HuH-7.5 (cell line): ENCODE measurements at places on chromosomes 3 and 15.

GRCh38 chr3:120568598-120568997 is 27.5 kb upstream of the NDUFB4 start:
- DNase-seq: no peak

DNA sequence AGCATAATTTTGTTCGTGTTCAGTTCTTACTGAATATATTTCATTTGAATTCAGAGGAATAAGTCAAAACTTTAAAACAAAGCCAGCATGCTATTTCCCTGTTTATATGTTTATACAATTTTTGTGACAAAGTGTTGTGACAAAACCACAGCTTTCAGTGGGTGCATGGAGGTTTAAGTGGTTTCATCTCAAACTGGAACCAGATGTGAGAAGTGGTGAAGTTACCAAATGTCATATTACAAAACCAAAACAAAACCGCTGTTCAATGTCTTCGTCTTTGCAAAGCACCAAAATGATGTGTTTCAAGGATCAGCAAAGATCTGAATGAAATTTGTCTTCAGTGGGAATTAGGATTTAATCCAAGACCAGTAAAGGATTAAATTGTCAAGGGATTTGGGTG is 59.3 kb upstream of the OSTN start:
- no peak for DNase-seq

DNA sequence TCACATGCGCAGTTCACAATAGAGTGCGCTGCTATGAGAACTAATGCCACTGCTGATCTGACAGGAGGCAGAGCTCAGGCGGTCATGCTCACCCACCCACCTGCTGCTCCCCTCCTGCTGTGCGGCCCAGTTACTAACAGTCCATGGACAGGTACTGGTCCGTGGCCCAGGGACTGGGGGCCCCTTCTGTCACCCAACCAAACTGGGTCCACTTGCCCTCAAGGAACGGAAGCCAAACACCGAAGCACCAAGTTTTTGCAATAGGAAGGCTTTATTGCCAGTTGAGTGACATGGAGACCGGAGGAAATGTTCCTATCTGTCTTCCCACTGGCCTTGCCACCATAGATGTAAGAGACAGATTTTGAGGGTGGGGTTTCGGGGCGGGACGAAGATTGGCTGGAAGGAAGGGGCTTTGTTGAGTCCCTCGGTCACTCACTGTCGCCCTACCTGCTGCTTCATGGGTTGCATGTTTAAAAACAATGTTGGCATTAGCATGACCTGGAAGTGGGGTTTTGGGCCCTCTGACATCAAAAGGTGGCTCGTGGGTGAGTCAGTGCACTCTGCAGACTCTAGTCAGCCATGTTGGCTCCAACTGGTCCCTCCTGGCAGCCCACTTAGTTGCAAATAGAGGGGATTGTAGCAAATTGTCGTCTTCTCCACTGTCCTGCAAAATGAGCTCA is 141.0 kb downstream of the TJP1 start:
- no peak for DNase-seq

- DNase-seq: peak; percentile 35
Observed at GRCh38 chr3:31968927-31969418, 12.1 kb downstream of the OSBPL10 start.

GRCh38 chr3:140448001-140448400 is 229.9 kb upstream of the TRIM42 start:
- no peak for DNase-seq

GRCh38 chr3:49421890-49422378 is 339 bp downstream of the AMT start:
- no peak for DNase-seq

DNA sequence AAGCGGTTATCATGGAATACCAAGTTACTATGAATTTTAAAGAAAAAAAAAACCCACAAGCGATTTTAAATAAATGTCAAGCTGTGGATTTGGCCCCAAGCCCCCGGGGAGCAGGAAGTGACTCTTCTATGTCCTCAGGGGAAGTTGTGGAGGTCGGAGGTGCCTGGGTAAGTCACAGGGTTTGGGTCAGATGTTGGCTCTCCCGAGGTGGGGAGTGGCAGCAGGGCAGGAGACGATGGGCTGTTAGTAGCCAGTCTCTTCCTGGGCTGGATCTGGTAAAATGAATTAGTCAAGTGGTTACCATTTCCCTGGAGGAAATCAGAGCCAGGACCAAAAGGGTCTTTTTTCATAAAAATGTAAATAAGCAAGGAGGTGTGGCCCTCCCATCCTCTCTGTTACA is 316.7 kb downstream of the TLE3 start:
- DNase-seq: no peak

DNA sequence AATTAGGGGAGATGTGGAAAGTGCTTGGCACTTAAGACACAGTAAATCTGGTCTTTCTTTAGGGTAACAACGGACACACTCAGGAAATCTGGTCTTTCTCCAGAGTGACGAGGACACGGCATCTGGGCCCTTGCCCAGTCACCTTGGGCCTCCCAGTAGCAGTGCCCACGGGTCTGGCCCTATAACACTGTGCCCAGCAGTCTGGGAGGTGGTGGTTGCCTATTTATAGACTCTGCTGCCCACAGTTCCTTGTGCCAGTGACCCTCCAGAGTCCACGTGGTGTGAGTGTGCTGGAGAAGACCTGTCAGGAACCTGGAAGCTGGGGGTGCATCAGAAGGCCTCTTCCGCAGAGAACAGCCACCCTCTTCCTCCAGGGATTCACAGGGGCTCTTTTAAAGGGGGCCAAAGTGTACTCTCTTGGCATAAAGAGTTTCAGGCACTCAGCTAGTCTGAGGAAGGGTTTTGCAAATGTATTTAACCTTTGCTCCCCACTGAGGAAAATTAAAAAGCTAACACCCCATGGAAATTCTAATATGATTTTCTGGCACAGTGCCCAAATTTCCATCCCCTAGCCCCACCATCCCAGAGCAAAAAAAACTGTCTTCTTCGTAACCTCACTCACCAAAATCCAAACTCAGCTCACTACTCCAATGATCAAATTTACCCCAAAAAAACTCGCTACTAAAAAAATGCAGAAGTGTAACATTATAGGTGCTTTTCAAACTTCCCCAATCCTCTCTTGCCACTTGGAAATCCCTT is 15.4 kb downstream of the WNT5A start:
- DNase-seq: no peak

- DNase-seq: no peak
Observed at GRCh38 chr3:141312354-141313092, 55.8 kb upstream of the ZBTB38 start.

DNA sequence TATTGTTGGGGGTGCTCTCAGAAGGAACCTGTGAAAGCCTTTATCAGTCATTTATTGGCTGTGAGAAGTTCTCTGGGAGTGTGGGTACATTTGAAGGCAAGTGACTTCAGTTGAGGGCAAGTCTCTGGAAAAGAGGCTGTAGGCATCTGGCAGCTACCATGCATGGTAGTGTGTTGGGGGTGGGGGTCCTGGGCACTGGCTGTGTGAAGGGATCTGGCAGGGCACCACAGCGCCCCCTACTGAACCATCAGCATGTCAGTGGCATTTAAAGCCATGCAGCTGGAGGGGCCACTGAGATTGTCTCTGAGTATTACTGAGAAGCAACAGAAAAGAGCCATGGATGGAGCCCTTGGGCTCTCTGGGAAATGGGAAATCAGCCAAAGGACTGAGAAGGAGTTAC is 30.6 kb downstream of the CRTAP start:
- DNase-seq: no peak

GRCh38 chr15:77627067-77627466 is 5.6 kb downstream of the LINGO1 start:
- DNase-seq: no peak

DNA sequence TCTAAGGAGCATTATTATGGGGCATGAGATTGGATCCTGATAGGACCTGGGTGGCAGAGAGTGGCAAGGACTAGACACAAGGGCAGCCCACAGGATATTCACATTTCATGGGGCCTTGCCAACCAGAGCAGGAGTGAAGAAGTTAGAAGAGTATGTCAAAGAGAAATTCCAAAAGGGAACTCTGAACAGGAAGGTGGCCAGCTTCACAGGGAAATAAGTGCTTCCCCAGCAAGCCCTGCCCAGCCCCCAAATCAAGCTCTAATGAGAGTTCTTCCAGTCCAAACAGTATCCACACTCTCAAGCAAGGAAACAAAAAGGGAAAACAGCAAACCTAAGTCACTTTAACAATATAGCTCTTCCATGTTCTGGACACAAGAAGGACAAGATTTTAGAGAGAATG is 130.2 kb upstream of the COL8A1 start:
- DNase-seq: no peak

GRCh38 chr3:66489581-66489980 is 11.2 kb downstream of the LRIG1 start:
- no peak for DNase-seq

DNA sequence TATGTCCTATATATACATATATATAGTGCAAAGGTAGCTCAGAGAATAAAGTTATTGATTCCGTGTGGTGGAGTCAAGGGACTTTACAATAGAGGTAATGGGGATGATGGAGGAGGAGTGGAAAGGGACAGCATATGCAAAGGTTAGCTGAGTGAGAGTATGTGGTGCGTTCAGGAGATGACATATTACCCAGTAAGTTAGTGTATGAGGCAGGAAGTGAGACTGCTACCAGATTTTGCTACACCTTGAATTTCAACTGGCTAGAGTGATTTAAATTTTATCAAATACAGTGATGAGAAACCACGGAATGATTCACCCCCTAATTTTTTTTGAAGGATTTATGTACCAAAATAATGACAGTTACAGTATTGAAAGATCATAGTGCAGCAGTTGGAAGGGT is 2.8 kb downstream of the ACTL6A start:
- DNase-seq: no peak

DNA sequence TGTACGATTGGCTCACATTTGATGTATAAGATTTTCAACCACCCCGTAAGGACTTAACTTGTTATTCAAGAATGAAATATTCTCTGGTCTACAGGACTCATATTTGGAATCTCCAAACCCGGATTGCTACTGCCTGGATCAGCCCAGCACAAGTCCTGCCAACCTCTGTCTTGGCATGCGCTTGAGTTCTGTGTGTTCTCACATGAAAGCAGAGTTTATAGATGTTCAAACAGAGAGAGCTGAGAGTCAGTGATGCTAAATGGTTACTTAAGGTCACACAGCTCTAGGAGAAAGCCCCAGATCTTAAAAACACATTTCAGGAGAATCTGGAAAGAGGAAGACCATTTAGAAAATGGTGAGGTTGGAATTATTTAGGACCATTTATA is 268.0 kb upstream of the TBL1XR1 start:
- DNase-seq: no peak

GRCh38 chr15:90638201-90638691 is 78.9 kb upstream of the BLM start:
- no peak for DNase-seq

GRCh38 chr15:80694611-80695098 is 455 bp upstream of the ABHD17C start:
- peak; percentile 64 for DNase-seq

DNA sequence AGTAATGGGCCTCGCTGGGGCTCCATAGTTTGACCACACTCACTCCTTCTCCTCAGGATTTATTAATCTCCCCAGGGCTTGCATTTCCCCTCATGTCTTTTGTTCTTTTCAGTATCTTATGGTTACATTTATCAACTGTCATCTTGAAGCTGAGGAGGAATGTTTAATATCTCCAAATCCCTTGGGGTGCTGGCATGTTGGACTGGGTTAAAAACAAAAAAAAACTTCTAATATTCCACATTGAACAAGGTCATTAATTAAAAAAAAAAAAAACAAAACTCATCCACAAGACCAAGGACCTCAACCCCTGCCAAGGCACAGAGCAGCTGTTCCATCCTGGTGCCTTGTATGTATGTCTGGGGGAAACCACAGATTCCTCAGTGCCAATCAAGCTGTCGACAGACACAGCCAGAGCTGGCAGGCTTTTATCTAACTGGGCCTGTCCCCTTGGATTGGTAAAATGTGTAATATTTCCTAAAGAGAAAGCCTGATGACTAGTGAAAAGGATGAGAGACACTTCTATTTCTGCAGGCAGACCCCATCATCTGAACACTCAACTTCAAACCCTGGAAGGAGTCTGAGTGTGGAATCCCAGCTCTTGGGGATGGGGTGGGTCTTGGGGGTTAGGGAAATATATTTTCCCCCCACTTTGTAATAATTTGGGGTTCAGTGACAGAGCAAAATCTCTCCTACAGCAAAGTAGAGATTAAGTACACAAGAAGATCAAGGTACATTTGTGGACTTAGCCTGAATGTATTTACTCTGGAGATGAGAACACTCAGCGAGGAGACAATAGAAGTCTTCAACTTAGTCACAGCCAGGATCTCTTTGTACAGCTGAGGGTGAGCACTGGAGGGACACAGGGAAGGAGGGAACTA is 69.1 kb downstream of the TTC23 start:
- no peak for DNase-seq

GRCh38 chr15:93719921-93720351 is 511.4 kb upstream of the MCTP2 start:
- DNase-seq: no peak

- no peak for DNase-seq
Observed at GRCh38 chr3:183745300-183746098, 47.9 kb downstream of the YEATS2 start.

- DNase-seq: no peak
Observed at GRCh38 chr3:133038089-133038730, at the start of gene TMEM108. Gene TMEM108, plus strand, starts transcription at chr3:133038391.

DNA sequence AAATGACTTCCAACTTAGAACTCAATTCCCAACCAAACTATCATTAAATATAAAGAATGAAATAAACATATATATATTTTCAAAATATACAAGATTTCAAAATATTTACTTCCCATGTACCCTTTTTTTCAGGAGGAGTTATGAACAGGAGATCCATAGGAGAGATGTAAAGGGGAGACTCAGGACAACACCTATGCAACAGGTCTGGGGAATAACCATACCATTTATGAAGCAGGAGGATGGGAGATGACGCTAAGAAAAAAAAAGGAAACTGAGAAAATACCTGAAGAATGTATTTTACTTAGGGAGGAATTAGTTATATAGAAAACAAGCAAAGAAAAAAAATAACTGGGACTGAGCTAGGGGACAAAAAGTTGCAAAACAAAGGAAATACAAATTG is 23.8 kb downstream of the INTS14 start:
- no peak for DNase-seq

DNA sequence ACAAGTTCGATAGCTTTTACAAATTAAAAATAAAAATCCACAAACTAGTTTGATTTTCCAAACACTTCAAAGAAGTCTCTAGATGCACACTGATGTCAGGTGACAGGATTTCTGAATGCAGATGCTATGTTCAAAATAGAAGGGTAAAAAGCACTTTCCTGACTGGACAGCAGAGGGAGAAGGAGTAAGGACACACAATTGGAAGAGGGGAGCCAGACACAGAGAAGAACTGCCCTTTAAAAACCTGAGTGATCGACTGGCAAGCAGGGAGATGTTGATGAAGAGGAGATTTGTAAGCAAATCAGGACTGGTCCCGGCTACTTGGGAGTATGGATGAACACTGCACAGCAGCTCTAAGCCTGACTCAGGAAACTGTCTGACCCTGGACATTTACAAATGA is 612.8 kb downstream of the MAGI1 start:
- no peak for DNase-seq
